HEK293T (cell line): ENCODE measurements at places on chromosomes 2 and 18.
A peak's percentile ranks its signal among the peaks of the same experiment; 100 is the strongest.

DNA sequence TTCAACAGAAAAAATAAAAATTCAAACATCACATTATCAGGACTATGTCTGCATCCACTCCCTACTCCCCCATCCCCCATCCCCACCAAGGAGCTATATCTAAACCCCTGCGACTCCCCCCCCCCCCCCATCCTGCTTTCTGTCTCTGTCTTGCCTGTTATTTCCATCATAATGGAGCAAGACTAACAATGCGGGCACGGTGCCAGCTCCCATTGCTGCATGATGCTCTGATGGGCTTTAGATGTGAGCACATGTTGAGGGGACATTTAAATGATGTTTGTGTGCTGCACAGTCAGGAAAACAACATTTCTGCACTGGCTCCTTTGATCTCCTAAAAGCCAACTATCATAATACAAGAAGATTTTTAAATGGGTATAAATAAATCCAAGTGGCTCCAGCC lies 644.2 kb upstream of the SETBP1 start:
- no peak for DNase-seq

DNA sequence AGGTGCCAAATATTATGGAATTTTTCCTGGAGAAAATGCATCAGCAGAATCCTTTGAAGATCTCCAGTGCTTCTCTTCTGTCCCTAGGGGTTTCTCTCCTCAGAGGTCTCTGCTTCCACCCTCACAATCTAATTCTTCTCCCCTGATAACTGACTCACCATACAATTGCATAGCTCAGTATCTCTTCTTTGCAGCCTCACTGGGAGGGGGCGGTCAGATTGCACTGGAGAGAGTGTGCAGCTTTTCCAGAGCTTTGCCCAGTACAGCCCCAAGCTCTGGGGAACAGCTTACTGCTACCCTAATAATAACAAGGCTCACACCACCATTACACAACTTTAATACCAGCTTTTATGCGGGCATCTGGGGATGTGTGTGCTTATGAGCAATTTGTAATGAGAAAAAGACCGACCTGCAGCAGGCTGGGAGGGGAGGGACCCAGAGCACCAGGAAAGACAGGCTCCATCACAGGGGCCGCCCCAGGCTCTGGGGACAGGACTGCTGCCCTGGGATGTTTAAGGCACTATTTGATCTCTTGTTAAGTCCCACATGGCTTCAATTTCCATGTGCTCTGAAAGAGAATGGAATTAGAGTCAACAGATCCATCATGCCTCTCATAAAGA lies 276.6 kb upstream of the SIX2 start:
- no peak for DNase-seq

DNA sequence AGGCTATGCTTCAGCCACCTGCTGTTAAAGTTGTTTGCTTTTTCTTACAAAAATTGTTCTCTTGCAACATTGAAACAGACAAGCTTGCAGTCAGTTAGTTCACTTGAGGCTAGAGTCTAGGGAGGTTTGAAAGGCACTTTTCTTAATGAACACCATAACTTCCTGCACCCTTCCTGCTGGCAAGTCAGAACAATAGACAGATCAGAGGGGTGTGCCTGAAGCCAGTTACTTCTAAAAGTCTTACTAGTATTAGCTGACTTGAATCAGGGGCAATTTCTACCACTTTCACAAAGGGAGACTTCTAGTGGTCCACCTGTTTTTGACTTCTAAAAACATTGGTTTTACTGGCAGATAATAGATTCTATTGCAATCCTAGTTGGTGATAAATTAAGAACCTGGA lies 367.4 kb upstream of the CDH20 start:
- no peak for DNase-seq

DNA sequence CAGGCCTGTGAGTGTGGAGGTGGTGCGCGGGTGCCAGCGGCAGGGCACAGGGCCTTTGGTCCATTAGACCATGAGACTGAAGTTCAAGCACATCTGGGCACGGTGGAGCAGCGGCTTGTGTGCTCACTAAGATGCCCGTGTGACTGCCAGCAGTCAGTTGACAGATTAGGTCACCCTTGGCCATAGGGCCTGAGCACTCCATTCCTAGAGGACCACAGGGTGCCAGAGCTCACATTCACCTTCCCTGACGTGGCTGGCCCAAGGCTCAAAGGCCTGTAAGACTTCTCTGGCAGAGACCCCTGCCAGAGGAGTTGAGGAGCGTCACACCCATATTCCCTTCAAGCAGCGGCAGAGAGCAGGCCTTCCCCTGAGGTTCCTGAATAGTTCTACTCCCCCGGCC lies 650 bp downstream of the LHCGR start:
- no peak for DNase-seq

DNA sequence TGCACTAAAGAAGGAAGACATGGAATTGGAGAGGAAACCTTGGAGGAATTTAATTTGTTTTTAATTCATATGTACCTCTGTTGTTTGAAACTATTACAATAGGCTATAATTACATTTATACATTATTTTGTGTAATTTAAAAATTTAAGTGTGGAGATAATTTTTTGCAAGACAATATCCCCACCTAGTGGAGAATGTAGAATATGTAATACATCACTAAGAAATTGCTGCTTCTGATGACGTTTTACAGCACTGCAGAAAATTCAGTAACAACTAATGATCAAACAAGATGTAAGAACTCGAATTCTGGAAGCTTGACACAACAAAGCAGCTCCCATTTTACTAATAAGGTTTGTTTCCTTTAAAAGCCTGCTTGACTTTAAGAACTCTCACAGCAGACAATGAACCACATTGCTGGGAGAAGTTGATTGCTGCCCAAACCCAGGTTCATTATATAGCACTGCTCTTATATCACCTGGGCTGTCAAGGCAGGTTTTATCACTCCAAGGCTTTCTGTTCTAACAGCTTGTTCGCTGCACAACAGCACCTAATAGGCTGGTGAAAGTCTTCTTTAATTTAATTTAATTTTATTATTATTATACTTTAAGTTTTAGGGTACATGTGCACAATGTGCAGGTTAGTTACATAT lies 53.4 kb downstream of the THADA start:
- peak; percentile 25 for DNase-seq
